ENCODE measurements at places on chromosomes 6 and 20.

GRCh38 chr6:117396228-117396627, 29.5 kb downstream of the ROS1 start:
- DNase-seq, result no peak

- DNase-seq, result no peak
Observed at GRCh38 chr6:4036581-4036980, 42.4 kb downstream of the FAM217A start.

DNA sequence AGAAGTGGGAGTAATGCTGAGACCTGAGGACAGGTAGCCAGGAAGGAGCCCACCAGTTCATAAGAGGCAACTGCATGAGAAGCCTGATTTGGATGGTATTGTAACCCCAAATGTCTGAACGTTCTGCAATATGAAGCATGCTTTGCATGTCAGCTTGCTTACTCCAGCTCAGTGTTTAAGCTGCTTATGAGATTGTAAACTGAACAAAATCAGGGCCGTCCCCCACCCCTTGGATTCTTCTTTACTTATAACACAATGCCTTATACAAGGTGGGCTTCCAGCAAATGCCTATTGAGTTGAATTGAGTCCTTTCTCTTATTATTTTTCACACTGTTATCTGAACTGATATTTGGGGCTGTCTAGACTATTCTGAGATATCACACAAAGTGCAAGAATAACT, 761.3 kb downstream of the KIF16B start:
- DNase-seq, result no peak

- DNase-seq, result no peak
Observed at GRCh38 chr6:6366803-6367202, 46.3 kb upstream of the F13A1 start.

DNA sequence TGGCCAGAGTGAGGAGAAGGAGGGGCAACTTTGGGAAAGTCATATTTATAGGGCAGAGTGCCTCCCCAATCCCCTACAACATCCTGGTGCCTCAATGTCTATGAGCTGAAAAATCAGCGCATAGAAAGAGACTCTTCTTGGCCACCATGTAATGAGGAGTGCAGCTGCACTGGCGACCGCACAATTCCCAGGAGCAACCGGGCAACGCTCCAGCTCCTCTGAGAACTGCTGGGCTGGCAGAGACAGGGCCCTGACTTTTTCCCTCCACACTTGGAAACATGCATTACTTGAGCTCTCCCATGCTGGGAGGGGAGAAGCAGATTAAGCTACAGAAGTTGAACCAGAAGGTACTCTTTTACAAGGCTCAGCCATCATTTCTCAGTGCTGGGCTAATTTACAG, 31.4 kb upstream of the MARCKS start:
- DNase-seq, result peak; percentile 72

DNA sequence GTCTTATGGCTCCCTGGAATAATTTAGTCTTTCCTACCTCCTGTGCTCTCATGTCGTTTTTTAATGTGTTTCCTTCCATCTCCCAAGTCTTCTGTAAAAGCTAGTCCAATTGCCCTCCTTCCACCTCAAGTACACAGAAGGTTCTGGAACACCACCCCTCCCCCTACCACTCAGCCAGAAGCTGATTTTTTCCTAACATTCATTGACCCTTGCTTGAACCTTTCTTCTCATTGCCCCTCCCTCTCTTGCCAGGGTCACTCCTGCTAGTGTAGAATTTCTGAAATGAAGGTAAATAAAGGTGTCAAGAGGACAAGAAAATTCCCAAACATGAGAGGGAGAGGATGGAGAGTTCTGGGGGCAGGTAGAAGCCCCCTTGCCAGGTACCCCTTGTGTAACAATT, 38.6 kb downstream of the PLEKHG1 start:
- DNase-seq, result no peak

GRCh38 chr20:51695574-51696303, 72.5 kb downstream of the ATP9A start:
- DNase-seq, result peak; percentile 67

DNA sequence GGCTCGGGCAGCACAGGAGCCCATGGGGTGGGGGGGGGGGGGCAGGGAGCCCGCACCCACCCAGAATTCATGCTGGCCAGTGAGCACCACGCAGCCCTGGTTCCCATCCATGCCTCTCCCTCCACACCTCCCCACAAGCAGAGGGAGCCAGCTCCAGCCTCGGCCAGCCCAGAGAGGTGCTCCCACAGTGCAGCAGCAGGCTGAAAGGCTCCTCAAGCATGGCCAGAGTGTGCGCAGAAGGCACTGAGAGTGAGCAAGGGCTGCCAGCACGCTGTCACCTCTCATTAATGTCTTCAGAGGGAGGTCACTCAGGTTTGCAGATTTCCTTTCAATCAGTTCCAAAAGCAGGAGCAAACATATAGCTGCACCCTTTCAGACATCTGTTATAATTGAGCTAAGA, 32.4 kb downstream of the GSTA4 start:
- no peak for DNase-seq

DNA sequence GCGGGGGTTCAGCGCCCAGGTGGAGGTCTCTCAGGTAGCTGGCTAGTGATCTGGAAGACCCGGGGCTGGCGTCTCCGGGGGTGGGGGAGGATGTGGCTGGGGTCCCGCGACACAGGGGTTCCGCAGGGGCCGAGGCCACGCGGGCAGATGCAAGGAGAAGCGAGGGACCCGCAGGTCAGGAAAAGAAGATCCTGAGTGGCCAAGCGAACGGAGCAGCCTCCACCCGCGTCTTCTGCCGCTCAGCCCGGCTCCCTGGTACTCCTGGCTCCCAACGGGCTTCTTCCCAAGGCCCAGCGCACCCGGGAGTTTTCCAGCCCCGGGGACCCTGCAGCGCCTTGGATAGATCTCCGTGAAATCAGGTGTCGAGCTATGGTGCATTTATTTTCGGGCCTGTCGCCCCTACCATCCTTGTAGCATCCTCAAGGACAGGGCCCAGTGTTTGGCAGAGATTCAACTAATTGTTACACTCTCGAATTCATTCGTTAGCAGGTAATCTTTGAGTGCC, 682 bp upstream of the CHD6 start:
- no peak for DNase-seq

GRCh38 chr20:32483351-32484224, 101.5 kb downstream of the NOL4L start:
- DNase-seq, result no peak

DNA sequence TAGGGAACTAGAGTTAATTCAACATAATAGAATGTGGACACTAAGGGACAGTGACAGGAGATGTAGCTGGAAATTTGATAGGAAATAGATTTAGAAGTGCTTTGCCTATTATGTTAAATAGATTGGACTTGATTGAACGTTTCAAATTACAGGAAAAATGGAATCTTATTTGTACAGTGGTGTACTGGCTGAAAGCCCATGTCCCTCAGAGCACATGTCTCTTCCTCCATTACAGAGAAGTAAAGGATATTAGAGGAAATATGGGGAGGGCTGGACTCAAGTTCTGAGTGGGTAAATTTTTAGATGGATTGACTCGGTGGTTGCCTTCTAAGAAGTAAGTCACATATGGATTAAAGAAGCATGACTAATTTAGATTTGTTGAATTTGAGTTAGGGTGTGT, 11.4 kb downstream of the PKIB start:
- no peak for DNase-seq

DNA sequence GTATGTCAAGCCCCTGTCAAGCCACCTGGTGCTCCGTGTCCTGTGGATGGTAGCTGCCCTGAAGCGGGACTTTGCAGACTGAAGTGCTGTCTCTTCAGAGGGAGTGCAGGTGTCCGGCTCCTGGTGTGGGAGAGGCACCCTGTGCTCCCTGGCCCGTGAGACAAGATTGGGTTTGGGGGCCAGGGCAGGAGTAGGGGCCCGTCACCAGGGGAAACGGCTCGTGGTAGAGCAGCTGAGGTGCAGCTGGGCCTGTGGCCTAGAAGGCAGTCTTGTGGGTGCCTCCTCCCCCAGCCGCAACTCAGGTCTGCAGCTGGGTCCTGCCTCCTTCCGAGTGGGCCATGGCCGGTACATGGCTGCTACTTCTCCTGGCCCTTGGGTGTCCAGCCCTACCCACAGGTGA, at the start of gene PTCRA:
TSS of gene PTCRA (plus strand) at position 322 of the 400 bp plus-strand sequence. CDS start at position 339, 17 bp downstream.
- no peak for DNase-seq

DNA sequence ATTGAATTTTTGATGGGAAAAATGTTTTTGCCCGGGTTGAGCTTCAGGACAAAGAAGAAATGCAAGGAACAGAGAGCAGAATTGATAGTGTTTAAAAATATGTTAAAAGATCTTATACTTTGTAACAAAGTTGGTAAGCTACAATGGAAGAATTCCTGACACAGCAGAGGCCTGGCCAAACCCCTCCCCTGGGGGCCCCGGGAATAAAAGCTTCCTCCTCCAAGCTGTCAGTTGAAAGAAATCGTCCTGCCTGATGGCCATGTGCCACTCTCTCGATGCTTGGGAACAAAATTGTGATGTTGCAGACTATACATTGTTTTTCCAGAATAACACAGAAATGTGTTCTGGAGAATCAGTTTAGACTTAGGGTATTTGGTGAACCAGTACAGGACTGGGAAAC, 14.2 kb upstream of the TOX2 start:
- DNase-seq, result no peak

GRCh38 chr6:42086046-42087035, 36.0 kb downstream of the TAF8 start:
- no peak for DNase-seq

- no peak for DNase-seq
Observed at GRCh38 chr6:148085631-148086331, 256.9 kb upstream of the SASH1 start.

DNA sequence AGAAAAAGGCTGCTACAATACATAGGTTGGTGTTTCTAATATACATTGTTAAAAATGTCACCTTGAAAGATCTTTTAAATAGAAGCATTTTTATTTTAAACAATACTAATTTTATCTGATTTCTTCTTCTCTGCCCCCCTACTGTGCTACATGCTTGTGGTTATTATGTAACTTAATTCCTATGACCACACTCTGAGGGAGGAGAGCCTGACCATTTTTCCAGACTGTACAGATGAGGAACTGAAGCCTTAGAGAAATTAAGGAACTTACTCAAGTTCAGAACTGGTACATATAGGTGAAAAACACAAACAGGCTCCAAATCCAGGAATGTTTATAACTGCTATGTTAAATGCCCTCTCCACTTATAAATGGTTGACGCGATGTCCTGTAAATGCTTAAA, 43.4 kb upstream of the ARHGAP18 start:
- DNase-seq, result no peak

- DNase-seq, result no peak
Observed at GRCh38 chr20:34871320-34871926, 1.2 kb downstream of the GGT7 start.

DNA sequence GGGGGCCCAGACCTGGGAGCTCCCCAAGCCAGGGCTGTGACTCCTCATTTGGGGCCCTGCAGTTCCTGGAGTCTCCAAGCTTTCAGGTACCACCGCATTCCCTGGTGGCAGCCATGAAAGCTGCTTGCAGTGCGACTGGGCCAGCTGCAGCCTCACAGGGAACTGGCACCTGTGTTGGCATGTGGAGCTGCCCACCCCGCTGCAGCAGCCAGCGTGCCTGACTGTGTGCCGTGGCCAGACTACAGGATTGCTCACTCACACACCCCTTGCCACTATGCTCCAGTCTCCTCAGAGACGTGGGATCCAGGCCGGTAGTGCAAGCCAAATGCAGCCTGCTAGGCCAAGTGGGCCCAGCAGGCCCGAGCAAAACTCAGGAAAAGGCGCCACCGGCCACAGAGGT, 450.7 kb downstream of the COL12A1 start:
- no peak for DNase-seq

- no peak for DNase-seq
Observed at GRCh38 chr6:100704961-100705360, 176.2 kb downstream of the ASCC3 start.

- DNase-seq, result no peak
Observed at GRCh38 chr20:325889-326644, 715 bp downstream of the SOX12 start.

GRCh38 chr6:28609672-28610071, 84.0 kb downstream of the GPX5 start:
- no peak for DNase-seq

DNA sequence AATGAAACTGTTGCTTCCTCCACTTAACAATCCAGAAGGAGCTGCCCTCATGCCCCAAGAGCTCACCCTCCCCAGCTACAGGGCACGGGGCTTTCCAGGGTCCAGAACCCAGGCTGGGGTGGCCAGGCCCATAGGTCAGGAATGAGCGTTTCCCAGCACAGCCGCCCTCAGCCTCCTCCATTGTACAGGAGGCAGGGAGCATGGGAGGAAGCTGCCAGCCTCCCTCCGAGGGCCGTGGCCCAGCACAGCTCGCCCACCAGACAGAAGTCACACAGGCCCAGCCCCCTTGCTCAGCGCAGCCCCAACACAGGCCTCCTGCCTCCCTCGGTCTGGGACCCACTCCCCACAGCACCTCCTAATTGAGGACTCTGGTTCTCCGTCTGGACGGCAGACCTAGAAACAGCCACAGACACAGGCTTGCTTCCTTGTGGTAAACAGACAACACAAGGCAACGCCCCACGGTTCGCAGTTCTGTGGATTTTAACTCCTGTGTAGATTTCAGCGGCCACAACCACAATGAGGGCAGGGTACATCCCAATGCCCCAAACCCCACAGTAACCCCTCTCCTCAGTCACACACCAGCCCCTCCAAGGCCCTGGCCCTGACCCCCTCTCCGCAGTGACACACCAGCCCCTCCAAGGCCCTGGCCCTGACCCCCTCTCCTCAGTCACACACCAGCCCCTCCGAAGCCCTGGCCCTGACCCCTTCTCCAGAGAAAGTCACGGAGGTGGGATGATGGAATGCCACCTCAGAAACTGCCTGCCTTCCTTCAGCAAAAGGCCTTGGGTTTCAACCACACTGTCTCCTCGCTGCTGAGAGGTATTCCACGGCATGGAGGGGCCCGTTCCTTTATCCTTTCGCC, 173.5 kb downstream of the DLL1 start:
- DNase-seq, result no peak

DNA sequence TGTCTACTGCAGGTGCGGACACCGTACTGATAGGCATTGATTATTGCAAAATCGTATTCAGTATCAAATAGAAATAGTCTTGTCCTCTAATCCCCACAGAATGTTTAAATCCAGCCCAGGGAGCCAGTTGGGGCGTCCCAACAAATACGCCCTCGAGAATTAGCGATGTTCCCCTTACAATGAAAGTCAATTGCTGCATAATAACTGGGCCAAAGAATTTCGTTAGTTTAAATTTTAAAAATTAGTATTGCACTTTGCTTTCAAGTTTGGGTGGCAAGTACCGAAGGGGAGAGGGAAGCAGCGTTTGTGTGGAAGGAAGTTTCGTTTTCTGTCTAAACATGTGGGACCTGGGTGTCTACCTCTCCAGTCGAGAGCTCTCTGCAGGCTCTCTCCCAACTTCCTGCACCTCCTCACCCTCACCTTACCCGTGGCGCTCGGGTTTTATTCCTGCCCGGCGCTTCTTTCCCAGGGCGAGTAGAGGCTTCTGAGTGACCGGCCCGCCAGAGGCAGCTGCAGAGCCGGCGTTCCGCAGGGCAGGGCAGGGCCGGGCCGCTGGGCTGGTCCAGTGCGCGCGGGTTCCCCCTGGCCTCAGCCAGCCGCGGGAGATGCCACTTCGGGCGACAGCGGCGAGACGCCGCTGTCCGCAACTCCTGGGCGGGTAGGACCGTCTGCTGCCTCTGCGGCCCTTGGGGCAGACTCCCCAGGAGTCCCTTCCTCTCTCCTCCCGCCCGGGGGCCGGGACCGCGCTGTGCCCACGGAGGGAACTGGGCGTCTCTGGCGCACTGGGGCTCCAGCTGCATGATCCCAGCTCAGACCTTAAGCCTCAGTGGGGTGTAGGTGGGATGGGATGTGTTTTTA, 862 bp upstream of the TFAP2C start:
- no peak for DNase-seq
